ENCODE measurements at places on chromosomes 2 and 18.

DNA sequence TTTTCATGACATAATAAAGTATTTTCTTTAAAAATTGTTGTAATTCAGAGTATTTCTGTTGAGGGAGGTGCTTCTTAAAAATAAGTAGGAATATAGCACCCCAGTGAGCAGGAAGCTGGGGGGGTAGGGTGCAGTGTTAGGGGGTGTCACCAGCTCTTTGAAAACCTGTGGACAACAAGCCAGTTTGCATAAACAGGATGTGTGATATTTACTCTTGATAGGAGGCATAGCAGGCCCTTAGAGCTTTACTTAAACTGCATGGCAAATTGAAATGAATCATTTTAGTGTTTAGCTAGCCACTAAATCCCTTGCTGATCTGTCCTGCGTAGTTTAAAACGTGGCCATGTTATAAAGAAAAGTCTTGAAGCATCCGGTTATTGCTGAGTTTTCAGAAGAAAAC is 8.4 kb downstream of the TGIF1 start:
- no peak for DNase-seq

GRCh38 chr2:73386894-73387636 is 1.4 kb downstream of the ALMS1 start:
- DNase-seq, result no peak

GRCh38 chr18:46113751-46114150 is 9.6 kb downstream of the HAUS1 start:
- no peak for DNase-seq

GRCh38 chr2:72694715-72695496 is 130.9 kb downstream of the EXOC6B start:
- DNase-seq, result no peak

GRCh38 chr2:11158916-11159573 is 3.8 kb downstream of the SLC66A3 start:
- DNase-seq, result no peak

- DNase-seq, result no peak
Observed at GRCh38 chr2:100317634-100318033, 4.7 kb downstream of the LONRF2 start.

GRCh38 chr2:196941398-196942078 is 15.0 kb upstream of the PGAP1 start:
- no peak for DNase-seq

DNA sequence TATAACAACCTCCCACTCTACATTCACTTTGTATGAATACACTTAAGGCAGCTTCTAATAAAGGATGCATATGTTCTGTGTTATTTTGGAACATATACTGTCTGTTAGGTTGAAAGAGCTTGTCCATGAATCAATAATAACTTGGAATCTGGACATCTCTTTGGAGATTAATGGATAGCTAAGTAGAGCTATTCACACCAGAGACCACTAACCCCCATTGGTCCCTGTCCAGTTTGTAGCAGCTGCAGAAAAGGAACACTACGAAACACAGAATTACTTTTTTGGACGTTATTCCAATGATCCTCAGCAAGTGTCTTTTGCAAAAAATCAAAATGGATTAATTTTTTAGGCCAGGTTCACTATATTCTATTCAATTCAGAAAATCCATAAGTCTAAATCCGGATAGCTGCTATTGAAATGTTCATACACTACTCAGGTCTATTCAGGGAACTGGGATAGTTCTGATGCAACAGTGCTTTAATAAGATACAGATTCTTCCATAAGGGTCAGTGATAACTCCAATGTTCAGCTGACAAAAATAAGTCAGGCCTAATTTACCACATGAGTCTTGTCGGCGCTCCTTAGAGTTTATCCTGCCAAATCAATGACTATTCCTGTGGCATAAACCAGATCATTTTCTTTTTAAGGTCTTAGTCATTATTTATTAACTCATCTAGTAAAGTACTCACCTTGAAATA is 44.2 kb downstream of the NRXN1 start:
- DNase-seq, result no peak

GRCh38 chr2:105257981-105258380 is 16.4 kb downstream of the GPR45 start:
- no peak for DNase-seq
